ENCODE measurements at places on chromosomes 11 and 22.
A peak's percentile ranks its signal among the peaks of the same experiment; 100 is the strongest.

DNA sequence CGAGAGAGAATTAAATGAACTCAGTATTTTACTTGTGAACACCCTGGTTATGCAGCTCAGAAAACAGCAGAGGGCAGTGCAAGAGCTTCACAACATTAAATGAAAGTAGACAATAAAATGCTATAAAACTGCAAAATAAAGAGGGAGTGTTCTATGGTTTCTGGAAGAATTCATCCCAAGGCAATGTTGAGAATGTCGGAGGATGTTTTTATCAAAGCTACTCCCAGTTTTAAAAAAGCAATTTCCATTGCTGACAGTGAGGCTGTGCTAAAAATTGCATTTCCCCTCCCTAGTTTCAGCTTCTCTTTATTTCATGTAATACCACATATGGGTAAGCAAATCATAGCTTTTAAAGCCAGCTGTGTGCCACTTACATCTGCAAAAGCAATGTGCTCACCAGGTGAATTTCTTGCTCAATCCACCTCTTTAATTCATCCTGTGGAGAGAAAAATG is 296.8 kb downstream of the RAB38 start:
- DNase-seq, result peak; percentile 43

DNA sequence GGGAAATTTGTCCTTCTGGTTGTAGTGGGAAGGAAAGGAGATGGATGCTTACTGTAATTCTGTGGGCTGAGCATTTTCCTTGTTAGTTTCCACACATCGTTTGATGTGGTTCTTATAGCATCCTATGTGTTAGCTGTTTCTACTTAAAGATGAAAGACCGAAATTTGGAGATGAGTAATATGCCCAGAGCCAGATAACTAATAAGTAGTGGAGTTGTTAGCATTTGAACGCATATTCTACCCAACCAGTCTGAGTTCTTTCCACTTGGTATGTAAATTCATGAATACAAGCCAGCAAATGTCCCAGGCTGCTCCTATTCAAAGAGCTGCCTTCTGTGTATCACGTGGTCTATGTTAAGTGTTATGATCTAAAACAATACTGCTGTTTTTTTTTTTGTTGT is 14.6 kb downstream of the SPECC1L start:
- DNase-seq, result no peak

DNA sequence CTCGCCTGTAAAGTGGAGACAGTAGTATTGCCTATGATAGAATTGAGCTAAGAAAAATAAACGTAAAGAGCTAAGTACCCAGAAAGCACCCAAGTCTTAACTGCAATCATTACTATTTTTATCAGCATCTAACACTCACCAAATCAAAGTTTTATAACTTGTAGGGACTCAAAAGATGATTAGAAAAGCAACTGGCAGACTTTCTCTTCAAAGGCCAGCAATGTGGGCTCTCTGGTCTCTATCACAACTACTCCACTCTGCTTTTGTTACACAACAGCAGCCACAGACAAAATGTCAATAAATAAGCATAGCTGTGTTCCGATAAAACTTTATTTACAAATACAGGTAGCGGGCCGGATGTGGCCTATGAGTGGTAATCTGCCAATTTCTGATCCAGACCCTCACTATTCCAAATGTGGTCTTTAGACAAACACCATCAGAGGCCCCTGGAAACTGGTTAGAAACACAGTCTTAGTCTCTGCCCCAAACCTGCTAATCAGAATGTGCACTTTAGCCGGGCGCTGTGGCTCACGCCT is 8.2 kb downstream of the TPST2 start:
- DNase-seq, result no peak

- DNase-seq, result no peak
Observed at GRCh38 chr11:133536198-133536597, 3.9 kb upstream of the OPCML start.

DNA sequence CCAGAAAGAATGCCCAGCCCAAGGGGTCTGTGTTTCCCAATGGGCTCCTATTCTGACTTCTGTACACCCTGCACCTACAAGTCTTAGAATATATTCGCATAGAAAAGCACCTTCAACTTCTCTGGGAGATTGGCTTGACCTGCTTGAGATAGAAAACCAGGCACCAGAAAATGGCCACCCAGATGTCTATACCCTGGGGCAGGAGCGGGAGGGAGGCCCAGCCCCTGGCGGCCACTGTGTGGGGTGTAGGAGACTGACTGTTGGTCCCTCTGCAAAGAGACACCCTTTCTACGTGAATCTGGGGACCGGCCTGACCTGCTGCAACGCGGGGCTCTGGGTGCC is 8.5 kb downstream of the DENND6B start:
- no peak for DNase-seq

DNA sequence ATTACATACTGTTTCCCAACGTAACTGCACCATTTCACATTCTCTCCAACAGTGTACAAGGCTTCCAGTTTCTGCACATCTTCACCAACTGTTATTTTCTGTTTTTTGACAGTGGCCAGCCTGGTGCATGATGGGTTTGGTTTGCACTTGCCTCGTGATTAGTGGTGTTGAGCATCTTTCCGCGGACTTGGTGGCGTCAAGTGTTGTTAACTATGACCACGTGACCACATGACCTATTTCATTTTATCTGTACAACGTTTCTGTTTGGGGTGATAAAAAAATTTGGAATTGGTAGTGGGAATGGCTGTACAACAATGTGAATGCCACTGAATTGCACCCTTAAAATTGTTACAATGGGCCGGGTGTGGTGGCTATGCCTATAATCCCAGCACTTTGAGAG is 2.5 kb upstream of the YPEL1 start:
- no peak for DNase-seq

DNA sequence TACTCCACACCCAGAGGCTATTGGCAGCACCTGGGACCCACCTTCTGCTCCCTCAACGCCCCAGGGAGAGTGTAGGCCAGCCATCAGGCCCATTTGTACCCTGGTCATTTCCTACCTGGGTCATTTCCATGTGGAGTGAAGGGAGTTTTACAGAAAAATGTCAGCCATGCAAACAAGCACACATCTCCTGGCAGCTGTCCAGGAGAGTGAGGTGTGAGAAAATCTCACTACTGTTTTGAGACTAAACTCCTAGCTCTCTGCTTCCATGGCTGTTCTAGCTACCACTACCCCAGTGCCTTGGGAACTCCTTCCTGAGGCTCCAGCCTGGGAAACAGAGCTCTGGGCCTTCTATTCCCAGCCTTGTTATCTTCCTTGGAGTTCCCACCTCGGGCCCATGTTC is 2.8 kb upstream of the TMPRSS13 start:
- DNase-seq, result no peak

DNA sequence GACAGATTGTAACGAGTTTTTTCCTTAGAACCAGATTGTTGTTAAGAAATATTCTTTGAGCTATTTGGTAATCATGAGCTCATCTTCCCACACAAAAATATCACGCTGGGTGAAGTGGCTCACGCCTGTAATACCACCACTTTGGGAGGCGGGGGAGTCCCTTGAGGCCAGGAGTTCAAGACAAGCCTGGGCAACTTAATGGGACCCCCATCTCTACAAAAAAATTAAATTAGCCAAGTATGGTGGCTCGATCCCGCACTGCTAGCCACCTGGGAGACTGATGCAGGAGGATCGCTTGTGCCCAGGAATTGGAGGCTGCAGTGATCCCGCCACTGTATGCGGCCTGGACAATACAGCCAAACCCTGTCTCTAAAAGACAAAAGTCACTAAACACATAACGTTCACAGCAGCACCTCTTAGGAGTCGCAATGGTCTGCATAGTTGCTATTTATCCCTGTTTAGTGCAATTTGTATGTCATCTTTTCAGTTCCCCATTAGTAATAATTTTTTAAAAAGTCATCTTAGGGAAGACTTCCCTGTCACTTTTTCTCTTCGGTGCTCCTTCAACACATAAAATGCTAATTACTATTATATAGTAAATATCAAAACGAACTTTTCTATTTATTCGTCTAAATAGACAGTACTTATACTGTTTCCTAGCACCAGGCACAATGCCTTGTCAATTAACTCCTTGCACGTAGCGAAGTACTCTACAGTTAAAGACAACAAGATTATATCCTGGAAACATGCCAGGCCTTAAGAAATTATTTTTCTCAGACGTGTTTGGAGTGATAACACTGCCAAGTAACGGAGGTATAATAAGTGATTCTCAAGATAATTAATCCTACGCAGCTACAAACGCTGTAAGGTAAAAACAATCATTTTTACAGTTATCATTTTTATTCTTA is 1.1 kb downstream of the ST13 start:
- DNase-seq, result no peak

DNA sequence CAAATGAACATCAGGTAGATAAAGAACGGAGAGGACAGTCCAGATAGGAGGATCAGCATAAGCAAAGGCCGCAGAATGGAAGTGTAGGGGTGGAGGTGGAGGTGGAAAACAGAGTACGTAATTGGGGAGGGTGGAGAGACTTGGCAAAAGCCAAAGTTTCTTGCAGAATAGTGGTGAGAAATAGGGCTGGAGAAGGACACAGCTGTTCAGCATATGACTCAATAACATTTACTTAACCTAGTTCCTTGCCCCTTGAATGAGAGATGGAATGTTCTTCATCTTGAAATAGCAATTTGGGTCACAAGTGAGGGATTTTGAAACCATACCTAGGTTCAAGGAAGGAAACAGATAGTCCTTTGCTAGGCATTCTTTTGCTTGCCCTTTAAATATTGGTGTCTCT is 235.9 kb upstream of the ARHGAP20 start:
- DNase-seq, result no peak

GRCh38 chr11:35346472-35347156 is 72.7 kb downstream of the SLC1A2 start:
- no peak for DNase-seq

DNA sequence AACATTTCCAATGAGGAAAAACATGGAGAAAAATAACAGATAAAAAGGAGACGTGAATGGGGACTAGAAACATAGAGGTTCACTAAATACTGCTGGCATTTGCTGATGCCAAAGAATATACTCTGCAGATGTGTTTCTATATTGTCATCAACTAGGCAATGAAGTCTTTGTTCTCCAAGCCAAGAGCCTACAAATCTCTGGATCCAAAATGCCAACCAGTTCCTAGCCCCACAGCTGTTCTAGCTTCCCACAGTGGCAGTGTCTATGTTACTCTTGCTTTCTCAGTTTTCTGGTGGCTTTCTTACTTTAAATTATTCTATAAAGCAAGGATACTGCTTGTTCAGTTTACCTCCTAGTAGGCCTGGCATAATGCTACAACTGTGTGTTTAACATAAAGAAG is 977.9 kb upstream of the CCDC90B start:
- no peak for DNase-seq

DNA sequence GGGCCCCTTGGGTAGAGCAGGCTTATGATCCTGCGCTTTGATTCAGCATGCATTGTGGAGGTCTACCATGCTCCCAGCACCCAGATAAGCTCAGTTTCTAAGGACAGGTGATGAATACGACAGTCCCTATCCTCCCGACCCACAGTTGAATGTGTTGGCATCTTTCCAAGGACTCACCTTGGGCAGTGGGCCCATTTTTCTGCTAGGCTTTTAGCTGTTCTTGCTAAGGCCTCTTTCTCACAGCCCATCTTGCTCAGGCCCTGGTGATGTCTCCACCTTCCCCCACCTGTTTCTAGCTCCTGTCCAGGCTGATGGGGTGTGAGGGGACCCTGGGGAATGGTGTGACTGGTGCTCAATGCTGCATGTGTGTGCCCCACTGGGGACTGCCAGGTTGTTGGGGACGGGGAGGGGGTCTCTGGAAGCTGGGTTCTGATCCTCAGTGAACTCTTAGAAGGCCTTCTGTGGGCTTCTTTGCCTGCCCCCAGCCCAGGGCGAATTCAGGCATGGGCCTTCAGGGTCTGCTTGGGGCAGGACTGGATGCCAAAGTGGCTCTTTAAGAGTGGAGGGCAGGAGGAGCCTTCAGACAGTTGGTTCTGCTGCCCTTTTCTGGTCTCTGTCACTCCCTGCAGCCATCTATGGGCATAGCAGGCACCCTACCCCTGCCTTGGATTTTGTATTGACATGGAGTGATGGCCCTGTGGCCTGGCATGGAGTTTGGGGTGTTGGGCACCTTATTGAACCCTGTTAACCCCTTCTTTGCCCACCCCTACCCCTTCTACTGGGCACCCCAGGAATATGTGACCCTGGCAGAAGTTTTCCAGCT is 33.1 kb downstream of the PHLDB1 start:
- no peak for DNase-seq

- no peak for DNase-seq
Observed at GRCh38 chr22:46077669-46078099, 72.6 kb upstream of the PPARA start.

DNA sequence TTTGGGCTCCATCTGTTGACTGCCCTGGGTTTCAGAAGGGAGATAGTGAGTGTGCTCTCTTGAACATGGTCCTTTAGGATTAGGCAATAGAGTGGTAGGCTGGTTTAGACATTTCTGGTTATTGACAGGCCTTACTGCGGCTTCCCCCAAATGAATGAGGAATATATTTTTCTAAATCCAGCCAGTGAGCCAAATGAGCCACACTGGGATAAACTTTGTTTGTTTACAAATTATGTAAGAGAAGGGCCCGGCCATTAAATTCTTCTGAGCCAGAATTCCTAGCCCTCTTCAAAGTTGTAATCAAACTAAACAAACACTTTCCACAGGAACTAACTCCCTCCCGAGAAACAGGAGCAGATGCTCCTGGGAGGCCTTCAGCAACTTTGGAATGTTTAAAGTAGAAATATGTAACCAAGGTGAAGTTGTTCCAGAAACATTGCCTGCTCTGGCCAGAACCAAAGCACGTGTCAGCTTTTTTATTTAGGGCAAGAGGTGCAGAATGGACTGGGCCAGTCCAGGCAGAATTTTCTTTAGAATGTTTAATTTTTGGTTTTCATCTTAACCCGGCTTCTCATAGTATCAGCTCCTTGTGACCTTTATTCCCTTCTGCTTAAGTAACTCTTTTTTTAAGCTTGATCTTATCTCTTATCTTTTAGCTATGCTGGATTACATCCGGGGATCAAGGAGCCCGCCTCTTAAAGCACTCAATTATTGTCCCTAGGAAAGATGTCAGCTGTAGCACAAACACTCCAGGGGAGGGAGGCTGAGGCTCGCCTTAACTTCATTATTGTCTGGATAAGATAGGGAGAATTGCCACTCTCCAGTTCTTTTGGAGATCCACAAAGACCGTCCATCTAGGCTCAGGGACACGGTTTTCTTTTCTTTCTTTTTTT is 28.7 kb downstream of the ZNRF3 start:
- DNase-seq, result no peak

GRCh38 chr22:37022483-37023337 is 3.2 kb downstream of the MPST start:
- no peak for DNase-seq

DNA sequence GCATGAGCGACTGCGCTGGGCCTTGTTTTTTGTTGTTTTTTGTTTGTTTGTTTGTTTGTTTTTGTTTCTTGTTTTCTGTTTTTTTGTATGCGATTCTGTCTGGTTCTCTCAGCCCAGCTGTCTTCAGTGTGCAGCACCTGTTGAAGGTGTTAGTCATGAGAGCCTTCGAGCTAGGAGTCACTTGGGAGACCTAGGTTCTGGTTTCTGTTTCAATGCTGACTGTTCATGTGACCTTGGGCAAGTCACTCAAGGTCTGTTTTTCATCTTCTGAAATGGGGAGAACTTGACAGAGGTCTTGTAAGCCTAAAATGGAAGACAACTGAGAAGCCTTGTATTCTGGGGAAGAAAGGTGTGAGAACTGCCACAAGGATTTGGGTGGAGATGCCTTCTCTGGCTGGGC is 1.8 kb downstream of the DCPS start:
- DNase-seq, result no peak

Data from AG09309 (cell line).